ENCODE measurements at places on chromosomes 16 and 17.

DNA sequence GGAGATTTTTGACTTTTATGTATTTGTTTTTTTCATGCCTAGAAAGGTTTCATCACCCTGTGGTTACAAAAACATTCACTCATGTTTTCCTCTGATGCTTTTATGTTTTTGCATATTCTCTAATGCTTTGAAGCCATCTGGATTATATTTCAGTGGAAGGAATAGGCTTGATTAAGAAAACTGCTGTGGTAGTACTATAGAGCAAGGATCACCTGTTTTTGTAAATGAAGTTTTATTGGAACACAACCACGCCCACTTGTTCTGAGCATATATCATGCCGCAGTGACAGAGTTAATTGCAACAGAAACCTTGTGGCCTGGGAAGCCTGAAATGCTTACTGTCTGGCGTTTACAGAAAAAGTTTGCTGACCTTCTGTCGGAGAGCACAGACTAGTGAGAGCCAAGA, 11.5 kb downstream of the COX10 start:
- DNase-seq, result no peak

DNA sequence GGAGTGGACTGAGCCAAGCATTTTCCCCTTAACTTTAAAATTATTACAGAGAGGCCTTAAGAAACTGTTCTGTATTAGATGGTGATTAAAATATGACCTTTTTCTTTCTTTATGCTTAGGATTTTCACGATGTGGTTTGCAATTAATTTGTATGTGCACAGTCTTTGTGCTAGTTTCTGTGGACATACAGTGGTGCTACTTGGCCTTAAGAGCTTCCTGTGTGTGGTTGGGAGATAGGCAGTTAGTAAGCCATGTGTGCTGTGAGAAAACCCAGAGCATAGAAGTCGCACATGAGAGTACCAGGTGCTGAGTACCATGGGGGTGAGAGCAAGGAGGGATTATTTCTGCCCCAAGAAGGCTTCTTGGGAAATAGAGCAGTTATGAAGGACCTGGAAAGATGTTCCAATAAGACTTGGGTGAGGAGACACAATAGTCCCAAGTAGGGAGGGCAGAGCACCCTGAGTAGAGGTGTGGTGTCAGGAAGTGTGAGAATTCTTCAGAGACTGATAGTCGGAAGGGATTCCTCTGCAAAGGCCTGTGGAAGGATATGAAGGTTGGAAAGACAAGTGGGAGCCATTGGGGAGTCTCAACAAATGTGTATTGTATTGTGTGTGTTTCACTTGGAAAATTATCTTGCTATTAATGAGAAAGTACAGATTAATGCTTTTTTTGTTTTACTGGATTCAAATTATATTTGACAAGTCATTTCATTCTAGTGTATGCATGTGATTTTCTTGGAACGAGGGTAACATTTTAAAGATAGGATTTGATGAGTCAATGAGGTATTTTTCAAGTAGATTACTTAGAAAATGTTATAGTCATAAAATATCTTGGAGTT, 239.9 kb downstream of the PRKCA start:
- DNase-seq, result no peak

DNA sequence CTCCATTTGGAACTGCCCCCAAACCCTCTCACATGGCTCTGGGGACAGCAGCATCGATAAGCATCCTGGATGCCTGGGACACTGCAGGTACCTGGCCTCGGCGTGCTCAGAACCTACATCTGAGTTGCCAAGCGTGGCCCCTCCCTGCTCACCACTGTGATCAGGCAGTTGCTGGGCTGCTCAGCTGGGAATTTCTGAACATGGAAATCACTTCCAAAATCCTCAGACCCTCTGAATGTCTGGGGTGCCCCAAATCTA, 6.3 kb downstream of the CDH5 start:
- DNase-seq, result no peak

GRCh38 chr17:49776551-49777300, 11.8 kb upstream of the KAT7 start:
- DNase-seq, result no peak

DNA sequence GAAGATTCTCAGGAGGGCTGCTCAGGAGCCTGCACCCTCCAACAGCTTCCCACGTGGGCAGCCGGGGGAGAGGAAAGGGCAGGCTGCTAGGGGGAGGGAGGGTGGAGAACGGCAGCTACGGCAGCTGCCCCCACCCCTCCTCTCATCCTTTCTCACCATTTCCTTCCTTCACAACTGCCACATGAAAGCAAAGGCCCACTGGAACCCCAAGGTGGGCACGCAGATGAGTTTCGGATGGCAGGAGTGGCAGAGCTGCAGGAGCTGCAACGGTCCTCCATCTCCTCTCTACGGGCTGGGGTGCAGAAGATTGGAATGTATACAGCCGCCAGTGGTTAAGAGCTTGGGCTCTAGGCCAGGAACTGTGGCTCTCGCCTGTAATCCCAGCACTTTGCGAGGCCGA, 77.7 kb downstream of the GAS7 start:
- DNase-seq, result no peak

GRCh38 chr17:223723-224471, 42.4 kb upstream of the DOC2B start:
- DNase-seq, result no peak

DNA sequence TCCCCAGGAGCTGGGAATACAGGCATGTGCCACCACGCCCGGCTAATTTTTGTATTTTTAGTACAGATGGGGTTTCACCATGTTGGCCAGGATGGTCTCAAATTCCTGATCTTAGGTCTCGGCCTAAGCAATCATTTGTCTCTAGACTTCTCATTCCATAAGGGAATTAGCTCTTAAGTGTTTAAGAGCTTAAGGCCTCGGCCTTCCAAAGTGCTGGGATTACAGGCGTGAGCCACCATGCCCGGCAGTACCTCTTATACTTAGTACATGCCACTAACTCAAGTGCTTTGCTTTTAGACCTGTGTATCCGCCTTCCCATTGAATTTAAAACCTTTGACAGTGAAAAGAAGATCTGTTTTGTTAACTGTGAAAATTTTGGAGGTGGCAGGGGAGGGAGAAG, 16.6 kb upstream of the IL21R start:
- DNase-seq, result no peak

DNA sequence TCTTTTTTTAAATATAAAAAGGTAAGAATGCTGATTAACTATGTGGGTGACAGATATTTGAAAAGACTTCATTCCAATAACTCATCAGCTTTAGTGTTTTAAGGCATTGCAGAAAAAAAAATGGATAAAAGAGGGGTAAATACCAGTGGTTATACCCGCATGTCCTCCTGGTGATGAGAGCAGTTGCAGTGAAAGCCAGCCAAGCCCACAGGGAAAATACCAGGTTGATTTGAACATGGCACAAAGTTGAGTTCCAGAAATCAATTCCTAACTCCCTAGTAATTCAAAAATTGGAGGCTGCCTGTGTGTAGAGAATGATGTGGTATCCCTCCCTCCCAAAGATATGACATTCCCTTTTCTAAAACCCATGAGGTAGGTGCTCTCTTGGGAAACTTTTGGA, 453.2 kb upstream of the SOX9 start:
- DNase-seq, result no peak

DNA sequence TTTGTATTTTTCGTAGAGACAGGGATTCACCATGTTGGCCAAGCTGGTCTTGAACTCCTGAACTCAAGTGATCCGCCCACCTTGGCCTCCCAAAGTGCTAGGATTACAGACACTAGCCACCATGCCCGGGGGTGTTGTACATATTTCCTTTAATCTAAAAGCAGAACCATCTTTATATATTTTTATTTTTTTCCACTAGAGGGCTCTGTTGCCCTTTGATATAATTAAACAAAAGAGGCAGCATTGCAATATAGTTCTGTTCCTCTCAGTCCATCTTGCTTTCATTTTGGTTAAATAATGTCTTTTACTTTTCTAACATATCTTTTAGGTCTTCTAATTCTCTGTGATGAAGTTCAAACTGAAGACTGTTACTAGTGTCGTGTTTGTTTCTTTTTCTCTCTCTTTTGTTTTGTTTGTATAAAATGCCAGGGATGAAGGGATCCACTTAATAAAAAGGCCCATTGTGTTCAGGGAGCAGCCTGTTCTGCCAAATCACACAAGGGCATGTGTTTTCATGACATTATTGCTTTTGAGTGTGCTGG, 23.4 kb downstream of the WWOX start:
- no peak for DNase-seq

- DNase-seq, result no peak
These were observed 44.0 kb downstream of the UBN1 start for GRCh38 chr16:4891097-4891885.

All from activated T-helper 1 cell treated with anti-CD3 and anti-CD28 coated beads, Interleukin-2, amount 50 U/mL, for 16 hours (primary cell).